Activated naive CD4-positive, alpha-beta T cell treated with anti-CD3 and anti-CD28 coated beads, Interleukin-2, amount 50 U/mL, for 72 hours (primary cell): ENCODE measurements at places on chromosomes 16 and 17. TPM values are rescaled to one million over a fixed set of nuclear protein-coding genes. Genes with fewer than 3 reads are reported as not detected.

SPAG5 gene
- 150 TPM for total RNA-seq

COQ7 gene
- total RNA-seq = 20.4 TPM

PRAC2 gene
- total RNA-seq = not detected

CCL4 gene
- 65.8 TPM for total RNA-seq

ACSM2A gene
- total RNA-seq = not detected

ADAM11 gene
- total RNA-seq = 1.3 TPM

CUEDC1 gene
- not detected for total RNA-seq

CCT6B gene
- total RNA-seq = 1.5 TPM

TPSB2 gene
- total RNA-seq = not detected
